Left renal pelvis (tissue), 4 donors: ENCODE measurements at places on chromosomes 3 and 15.

DNA sequence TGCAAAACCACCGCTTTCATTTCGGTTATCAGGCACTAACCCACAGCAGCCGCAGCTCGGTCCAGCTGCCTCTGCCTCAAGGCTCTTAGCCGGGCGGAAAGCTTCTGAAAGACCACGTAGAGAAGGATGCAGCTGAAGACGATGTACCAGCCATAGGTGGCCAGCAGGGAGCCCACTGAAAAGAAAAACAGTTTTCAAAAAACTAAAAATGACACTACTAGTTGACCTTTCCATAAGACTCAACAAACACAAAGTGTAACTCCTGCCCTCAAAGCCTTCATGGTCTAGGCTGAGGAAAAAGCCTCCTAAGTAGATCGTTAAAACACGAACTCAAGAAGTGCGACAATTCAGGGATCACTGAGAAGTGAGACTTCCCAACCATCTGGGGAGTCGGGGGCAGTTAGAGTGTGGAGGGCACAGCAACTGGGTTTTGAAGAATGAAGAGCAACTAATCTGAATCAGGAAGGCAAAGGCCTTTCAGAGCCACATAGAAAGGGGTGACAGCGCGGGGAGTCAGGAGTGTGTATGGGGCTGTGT, 716 bp downstream of the SELENOS start:
- no peak for DNase-seq

- no peak for DNase-seq
These were observed 2.4 kb downstream of the VGLL4 start for GRCh38 chr3:11641316-11641682.

- DNase-seq: no peak
These were observed 21.6 kb upstream of the SLC6A20 start for GRCh38 chr3:45817831-45818522.

GRCh38 chr15:73368301-73369136, at the start of gene HCN4:
TSS of gene HCN4 (minus strand) at chr15:73368958. CDS start at chr15:73368270, 688 bp downstream.
- no peak for DNase-seq

DNA sequence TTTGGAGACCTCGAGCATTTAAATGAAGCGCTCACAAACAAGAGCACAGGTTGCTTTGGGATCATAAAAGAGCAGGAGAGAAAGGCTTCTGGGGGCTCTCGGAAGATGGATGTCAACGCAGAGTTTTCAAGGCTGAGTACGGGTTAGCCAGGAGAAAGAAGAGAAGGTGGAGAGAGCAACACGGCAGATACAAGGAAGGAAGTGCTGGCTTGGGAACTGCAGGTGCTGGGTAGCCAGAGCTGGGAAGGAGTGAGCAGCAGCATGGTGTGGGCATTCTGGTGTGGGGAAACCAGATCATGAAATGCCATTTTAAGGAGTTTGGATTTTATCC, 580 bp upstream of the RUBCN start:
- no peak for DNase-seq

DNA sequence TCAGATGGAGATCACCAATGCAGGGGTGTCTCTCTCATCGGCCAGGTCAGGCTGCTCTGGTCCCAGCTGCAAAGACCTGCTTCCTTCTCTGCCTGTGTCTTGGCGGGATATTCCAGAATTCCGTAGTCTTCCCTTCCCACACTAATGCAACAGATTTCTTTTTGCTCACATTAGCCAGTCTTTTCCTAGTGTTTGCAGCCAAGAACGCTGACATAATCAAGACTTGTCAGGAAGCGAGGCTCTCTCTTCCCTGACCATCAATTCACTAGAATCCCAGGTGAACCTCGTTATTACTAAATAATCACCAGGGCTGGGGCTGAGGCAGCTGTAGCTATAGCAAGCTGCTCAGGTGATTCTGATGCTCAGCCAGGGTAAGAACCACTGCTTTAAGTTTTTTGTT, 43.2 kb upstream of the ACKR4 start:
- DNase-seq: no peak

- DNase-seq: no peak
These were observed 128.0 kb upstream of the MRPL3 start for GRCh38 chr3:131630807-131631206.

DNA sequence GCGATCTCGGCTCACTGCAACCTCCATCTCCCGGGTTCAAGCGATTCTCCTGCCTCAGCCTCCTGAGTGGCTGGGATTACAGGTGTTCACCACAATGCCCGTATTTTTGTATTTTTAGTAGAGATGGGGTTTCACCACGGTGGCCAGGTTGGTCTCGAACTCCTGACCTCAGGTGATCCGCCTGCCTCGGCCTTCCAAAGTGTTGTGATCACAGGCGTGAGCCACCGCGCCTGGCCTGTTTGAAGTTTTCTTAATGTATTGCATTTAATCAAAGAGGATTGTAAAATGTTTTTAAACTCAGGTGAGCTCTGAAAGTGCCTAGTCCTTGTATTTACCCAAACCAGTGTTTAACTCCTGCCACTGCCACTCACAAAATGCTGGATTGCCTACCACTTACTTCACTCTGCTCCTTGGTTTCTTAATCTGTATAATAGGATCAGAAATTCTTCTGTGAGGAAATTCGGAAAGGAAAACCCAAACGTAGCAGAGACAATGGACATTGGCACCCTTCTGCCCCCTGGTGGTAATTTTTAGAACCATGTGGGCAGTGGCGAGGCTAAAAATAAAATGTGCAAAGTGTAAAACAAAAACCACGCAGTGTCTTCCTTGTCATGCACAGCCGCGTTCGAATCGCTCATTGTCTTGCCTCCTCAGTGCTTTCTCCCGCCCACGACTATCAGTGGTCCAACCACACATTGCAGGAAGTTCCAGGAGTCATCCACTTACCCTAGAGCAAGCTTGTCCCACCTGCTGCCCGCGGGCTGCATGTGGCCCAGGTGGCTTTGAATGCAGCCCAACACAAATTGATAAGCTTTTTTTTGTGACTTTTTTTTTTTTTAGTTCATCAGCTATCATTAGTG, 27.3 kb downstream of the CEP19 start:
- DNase-seq: no peak

DNA sequence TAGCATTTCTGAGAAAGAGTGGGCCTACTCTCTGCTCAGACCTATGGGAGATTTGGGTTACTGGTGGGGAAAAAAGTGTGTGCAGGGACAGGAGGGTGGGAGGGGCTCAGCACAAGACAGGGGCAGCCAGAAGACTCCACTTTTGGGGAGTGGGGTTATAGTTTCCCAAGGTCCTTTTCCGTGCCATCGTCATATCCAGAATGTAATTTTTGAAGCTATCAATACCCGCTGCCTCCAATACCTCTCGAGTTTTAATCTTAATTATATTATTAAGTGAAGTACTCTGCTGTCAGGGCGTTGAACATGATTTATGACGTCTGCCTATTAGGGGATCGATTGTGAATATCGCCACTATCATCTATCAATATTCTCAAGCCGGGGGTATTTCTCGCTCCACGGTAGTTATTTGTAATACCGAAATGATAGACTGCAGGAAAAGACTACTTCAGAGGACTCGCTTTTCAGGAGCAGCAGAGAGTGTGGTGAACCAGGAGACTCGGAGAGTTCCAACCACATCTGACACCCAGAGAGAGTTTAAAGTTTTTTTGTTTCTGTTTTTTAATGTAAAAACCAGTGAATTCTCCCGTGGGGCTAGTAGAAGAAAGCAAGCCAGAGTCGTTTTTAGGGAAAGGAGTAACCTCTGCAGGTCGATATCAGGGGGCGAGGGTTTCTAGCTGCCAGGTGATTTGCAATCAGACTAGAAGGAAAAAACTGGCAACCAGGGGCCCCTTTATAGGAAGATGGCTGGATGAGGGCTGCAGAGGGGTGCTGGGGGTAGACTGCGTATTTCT, 20.6 kb downstream of the NR2F2 start:
- DNase-seq: no peak

GRCh38 chr3:63960048-63960711, 48.0 kb upstream of the SCAANT1 start:
- no peak for DNase-seq

DNA sequence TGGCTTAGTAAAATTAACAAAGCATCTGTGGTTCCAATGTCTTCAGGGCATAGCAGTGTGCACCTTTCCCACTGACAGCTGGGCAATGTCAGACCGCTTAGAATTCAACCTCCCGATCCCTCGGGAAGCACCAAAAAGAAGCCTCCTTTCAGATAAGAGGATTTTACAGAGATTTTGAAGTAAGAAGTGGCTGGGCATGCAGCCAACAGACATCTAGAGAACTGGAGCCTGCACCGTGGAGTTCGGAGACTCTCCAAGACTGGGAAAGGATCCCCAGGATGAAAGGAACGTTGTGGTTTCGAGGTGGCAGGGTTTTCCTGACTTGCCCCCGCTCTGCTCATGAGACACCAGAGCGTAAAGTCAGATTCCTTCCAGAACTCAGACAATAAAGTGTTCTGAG, 5.3 kb downstream of the FAM174B start:
- no peak for DNase-seq

DNA sequence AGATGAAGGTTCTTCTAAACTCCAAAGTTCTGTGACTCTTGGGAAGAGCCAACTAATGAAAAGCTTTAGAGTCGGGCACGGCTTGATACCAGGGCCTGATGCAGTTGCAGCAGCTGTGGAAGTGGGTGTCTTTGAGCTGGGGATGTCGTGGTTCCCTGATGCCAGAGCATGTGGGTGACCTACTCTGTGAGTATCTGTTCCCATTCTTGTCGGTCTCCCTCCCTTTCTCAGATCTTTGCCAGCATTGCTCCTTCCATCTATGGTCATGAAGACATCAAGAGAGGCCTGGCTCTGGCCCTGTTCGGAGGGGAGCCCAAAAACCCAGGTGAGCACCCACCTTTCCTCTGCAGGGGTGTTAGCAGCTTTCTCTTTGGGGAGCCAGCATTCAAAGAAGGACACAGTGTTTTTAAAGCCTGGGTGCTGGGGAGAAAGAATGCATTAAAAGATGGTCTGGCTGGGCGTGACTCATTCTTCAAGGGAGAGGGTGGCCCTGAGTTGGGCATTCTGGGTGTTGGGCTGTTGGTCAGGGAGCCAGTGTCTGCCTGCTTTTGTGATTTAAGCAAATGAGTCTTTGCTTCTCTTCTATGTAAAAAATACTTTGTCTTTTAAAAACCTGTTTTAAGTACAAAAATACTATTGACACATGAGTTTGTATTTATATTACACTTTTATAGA, 13.2 kb upstream of the PODXL2 start:
- DNase-seq: no peak

- DNase-seq: no peak
These were observed 920.9 kb downstream of the TUSC7 start for GRCh38 chr3:117630469-117630868.

DNA sequence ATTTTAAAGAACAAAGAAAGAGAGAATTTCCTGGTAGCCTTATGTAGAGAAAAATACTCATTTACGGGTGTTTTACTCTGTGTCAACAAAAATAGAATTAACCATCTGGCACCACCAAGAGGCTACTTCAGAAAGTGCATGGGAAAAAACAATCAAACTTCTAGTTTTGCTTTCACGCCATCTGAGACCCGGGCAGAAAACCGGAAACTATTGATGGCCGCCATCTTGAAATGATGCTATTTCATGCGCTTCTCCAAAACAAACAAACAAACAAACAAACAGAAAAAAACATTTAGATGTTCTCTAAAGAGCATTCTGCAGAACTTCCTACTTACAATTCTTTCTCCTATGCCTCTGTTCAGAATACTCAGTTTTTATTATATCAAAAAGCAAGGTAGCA, 49.4 kb upstream of the SYNPR start:
- DNase-seq: no peak

DNA sequence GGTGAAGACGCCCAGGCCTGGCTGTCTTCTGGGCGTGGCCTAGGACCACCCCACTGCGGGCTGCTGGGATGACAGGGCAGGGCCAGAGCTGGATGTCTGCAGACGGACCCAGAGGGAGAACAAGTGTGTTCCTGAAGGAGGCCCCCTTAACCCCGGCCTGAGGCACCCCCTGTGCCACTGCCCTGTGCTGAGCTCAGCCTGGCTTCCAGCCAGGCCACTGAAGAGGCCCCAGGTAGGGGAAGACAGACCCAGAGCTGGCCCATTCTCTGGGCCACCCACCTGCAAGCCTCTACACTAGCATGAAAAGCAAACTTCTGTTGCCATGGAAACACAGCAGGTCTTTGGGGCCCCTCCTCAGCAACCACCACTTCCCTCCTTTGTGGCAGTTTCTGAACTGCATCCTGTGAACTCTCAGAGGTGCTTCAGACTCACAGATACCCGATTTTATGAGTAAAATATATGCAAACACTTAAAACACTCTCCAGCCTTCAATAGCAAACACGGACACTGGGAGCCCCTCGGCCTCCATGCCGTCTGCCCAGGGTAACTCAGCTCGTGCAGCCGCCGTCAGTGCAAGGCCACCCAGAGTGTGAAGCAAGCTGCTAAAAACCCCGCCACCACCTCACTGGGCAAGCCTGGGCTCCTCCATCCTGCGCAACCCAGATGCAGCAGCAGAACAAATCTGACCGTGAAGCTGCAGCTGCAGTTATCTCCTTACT, 42.5 kb downstream of the CMTM6 start:
- DNase-seq: no peak

DNA sequence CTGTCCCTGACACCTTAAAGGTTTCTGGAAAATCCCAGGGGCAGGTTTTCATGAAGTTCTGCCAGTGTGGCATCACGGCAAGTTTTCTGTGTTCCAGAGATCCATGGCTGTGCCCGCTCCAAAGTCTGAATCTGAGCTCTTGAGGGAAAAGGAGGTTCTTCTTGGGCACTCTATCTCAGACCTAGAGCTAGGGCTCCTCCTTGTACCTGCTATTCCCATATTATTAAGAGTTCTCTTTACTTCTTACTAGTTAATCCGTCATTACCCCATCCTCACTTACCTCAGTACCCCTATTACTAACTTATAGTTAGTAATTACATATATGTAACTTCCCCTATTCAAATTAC, 5.9 kb upstream of the TRA2B start:
- DNase-seq: no peak

DNA sequence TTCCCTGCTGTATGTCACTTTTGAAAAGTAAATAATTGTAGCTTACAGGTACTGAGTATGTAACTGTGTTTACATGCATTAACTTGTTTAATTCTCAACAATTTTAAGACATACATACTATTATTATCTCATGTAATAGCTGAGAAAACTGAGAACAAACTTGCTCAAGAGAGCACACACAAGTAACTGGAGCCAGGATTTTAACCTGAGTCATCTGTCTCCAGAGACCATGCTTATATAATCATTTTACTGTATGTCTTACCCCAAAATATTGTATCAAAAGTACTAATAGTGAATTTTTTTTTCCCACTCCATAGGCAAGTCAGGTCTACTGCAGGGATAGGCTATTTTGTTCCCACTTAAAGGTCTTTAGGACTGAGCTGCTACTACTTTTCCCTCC, 95.4 kb downstream of the FEZF2 start:
- no peak for DNase-seq

DNA sequence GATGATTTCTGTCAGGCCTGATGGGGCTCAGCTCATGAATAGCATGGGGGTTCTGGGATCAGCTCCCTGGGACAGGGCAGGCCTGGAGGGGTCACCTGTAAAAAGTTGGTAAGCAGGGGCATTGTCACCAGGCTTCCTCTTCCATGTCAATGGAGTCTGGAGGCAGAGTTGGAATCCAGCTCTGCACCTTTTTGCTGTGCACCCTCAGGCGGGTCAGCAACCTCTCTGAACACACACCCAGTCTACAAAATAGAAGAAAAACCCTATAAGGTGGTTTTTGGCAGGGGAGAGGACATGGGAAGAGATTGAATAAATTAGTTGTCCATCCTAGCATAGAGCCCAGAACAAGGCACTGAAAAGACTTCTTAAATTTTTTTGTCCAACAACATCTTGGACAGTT, 77.2 kb upstream of the NR2E3 start:
- DNase-seq: no peak

- DNase-seq: no peak
These were observed 37.7 kb upstream of the TRAK1 start for GRCh38 chr3:42053476-42053875.

GRCh38 chr3:9208605-9209152, 40.8 kb downstream of the SRGAP3 start:
- DNase-seq: no peak
